ENCODE measurements at places on chromosomes 12 and 14.

- peak; percentile 80 for DNase-seq
Observed at GRCh38 chr12:31589904-31590641, 863 bp downstream of the DENND5B start.

DNA sequence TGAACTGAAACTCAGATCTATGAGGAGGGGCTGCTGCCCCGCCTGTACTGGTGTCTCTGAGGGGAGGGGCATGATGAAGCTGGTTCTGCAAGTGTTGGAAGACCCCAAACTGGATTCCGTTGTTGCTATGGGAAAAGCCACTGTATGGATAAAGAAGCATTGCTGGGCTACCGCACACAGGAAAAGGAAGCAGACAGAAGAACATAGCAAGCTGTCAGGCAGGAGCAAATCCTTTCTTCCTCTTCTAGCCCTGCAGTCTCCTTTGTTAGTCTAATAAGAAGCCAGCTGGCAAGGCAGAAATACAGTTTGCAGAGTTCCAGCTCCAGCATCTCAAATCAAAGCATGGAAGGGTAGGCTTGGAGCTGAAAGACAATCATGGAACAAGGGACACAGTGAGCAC is 26.3 kb upstream of the NR1H4 start:
- no peak for DNase-seq

DNA sequence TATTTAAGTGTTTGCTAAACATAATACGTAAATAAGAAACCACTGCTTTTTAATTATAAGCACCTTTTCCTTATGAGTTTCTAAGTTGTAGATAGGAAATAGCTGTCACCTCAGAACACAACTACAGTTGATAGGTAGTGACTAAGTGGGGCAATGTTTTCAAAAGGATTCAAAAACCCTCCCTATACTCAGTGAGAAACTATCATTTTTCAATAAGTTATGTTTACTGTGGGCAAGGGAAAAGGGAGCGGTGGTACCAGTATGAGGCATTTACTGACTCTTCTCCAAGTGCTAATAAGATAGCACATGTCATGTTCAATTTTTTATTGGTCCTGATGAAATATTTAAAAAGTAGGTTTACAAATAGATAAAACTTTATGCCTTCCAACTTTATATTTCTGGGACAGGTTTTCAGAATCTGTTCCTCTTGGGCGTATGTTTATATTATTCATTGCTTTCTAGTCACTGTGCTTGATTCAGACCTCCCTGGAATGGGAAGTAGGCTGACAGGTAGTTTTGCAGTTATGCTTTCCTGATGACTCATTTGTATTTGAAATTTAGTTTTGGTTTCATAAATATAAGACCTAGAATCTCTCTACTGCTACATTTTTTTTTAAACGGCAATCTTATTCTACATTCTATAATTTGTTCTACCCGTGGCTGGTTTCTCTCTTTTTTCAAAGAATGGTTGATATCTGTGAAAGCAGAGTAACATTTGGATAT is 153.1 kb downstream of the TMEM117 start:
- no peak for DNase-seq

GRCh38 chr14:37985826-37986470 is 221.8 kb upstream of the SSTR1 start:
- DNase-seq, result no peak

DNA sequence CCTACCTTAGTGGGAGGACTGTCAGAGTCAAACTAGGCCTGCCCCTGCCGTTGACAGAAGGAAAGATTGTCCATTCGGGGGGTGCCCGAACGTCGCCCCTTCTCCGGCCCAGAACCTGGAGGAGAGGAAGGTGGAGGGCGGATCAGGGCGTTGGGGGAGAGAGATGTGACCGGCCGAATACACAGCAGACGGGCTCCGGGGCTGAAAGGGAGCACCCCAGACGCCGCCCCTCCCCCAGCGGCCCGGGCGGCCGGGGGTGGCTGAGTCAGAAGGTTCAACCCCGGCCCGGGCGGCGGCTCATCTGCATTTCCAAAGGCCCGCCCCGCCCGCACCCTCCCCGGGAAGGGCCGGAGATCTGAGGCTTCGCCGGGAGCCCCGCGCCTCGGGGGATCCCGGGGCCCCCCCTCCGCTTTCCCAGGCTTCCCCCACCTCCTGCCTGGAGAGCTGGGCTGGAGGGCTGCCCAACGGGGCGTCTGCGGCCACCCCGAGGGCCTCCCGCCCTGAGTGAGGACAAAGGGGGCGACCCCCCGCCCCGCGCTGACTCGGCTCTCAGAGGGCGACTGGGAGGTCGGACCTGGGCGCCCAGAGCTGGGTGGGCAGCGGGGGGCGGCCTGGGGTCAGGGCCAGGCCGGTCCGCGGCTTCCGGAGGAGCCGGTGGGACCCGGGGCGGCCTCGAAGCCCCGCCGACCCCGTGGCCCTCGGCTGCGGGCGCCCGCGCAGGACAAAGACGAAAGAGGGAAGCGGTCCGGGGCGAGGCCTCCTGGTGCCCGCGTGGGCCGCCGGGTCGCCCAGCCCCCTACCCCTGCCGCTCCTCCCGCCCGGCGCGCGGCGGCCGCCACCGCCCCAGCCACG is 3.7 kb upstream of the SETD1B start:
- DNase-seq, result peak; percentile 90

DNA sequence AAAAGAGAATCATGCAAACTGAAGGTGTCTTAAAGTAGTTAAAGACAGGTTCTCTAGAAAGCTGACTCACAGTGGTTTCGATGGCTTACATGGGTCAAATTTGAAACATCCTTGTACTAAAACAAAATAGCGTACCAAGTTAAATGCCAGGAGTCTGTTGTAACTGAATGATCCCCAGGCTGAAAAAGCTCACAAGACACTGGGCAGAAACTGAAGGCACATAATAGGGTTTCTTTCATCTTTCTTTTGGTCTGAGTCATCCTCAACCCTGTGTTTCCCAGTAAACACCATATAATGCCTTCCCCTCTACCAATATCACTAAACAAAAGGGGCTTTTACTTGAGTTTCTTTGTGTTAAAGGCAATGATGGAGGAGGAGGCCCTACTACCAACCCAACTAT is 12.8 kb downstream of the ZFYVE1 start:
- DNase-seq, result no peak

DNA sequence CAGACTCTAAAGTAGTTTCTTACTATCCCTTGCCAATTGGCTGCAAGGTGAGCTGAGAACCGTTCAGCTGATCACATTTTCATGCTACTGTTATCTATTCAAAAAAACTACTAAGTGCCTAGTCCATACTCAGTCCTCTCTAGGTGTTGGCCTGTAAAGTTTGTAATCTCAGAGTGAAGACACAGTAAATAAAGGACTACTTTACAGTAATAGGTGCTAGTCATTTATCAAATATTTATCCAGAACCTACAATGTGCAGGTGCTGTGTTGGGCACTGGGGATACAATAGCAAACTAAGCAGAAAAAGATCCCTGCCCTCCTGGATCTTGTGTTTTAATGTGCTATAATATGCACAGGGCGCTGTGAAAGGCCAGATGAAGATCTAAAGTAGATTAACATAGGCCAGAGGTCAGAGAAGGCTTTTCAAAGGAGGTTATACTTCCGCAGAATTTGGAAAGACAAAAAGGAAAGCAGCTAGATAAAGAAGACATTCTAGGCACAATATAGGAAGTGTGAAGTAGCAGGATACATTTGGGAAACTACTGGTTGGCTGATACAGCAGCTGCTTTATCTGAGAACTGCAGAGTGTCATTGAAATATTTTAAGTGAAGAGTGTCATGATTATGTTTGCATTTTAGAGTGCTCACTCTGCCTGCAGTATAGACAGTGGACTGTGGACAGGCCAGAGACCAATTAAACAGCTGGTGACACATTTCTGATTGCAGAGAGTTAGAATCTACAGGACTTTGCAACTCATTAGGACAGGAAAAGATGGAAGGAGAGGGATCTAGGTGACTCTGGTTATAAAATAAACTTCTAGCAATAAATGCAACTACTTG is 8.0 kb upstream of the ACTR10 start:
- no peak for DNase-seq

DNA sequence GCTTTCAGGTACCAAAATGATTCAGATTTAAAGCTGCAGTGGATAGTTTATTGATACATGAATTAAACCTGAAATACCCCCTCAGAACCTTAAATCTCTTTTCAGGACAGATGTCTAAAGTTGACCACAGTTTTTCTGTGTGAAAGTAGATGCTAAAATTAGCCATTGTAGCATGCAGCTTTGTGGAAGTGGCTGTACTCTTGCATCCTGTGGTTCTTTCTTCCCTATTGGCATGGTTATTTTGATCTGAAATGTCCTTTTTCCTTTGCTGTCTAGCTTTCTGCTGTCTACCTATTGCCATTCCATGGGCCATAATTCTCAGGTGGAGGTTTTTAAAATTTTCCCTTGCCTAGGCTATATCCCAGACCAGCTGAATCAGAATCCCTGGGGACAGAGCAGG is 455.6 kb downstream of the ZFP36L1 start:
- DNase-seq, result no peak

GRCh38 chr14:68758301-68758700 is 34.6 kb downstream of the ZFP36L1 start:
- DNase-seq, result no peak

DNA sequence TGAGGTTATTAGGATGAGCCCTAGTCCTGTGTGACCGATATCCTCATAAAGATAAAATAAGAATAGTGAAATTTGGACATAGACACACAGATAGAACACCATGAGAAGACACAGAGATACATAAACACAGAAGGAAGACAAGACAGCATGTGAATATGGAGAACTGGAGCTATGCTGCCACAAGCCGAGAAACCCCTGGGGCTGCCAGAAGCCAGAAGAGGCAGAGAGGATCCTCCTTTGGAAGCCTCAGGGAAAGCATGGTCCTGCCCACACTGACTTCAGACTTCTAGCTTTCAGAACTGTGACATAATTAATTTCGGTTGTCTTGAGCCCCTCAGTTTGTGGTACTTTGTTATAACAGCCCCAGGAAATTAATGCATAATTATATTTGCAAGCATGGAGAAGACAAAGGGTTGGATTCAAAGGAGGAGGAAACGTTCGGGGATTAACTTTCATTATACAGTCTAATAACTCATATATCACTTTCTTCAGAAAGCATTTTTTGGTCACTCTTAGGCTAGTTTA is 1501.8 kb upstream of the FLRT2 start:
- DNase-seq, result no peak

- DNase-seq, result peak; percentile 76
Observed at GRCh38 chr12:124764870-124765580, 98.6 kb downstream of the SCARB1 start.

GRCh38 chr14:33376510-33376909 is 437.8 kb downstream of the NPAS3 start:
- DNase-seq, result no peak

GRCh38 chr14:96423446-96424108 is 31.6 kb downstream of the AK7 start:
- no peak for DNase-seq

DNA sequence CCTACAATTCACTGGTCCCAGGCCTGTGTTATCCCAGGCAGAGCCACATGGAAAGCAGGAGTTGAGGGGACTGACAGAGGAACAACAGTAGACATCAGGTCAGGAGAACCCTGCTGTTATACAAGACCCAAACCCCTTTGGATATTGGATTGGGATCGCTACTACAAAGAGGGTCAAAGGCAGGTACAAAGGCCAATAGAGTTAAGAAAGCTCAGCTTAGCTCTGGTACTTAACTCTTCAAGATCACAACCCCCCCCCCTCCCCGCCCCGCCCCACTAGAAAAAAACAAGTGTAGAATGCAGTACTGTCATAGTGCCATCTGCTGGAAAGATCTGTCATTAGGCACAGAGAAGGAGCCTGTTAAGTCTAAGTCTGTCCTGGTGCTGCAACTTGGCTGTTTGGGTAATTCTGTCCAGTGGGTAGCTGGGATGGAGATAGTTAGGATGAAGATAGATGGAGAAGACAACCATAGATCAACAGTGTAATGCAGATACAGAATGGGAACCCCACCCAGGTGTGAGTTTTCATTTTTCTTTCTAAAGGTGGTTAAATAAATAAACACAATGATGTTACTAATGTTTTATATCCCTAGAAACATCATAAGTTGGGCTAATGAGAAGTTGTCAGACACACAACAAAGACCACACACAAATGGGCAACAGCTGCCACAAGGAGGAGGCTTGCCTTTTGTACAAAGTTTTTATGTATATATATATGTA is 17.2 kb downstream of the REM2 start:
- DNase-seq, result peak; percentile 71

DNA sequence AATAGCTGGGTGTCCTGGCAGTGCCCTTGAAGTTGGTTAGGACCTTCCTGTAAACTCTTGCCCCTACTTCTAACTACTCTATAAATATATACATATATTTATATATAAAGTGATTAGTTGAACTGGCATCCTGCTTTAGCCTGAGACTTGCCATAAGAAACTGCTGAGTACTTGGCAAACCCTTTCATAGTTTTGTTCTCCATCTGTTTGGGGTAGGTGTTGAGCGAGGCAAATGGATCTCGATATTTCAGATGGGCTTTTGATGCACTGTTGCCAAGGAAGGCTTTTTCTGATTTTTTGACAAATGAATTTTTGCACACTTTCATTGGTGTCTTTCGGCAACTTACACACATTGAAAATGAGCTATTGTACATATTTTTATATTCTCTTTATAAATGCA is 10.4 kb downstream of the CALM1 start:
- no peak for DNase-seq

- no peak for DNase-seq
Observed at GRCh38 chr12:21989819-21990412, 48.7 kb upstream of the ABCC9 start.

Measured in right hindlimb (tissue), 1 donor.